ENCODE measurements at places on chromosomes 6 and 20.

DNA sequence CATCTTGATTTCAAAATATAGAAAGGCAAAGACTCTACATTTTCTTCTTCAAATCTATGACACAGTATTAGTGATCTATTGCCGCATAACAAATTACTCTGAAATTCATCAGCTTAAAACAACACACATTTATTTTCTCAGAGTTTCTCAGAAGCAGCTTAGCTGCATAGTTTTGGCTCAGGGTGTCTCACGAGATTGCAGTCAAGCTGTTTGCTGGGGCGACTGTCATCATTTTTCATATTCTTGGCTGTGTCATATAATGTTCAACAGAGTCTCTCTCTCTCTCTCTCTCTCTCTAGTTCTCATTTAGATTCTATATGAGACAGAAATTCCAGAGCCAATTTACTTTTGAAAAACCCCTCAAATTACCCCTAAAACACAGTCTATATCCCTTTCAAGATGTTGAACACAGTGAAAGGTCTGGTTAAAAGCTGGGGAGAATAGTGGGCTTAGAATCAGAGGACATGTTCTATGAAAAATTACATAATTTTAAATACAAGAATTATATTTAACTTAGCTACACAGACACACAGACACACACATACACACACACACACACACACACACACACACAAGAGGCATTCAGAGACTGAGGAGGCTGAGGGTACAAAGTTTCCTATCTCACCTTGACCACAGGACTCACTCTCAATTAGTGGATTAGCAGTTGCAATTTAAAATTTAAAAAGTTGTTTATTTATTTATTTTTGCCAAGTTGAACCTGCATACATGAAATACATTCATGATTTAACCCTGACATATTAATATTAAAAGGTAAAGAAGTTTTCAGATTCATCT is 86.7 kb downstream of the MKKS start:
- DNase-seq, result no peak

- DNase-seq, result no peak
These were observed 38.9 kb downstream of the HNF4A start for GRCh38 chr20:44394452-44394701.

GRCh38 chr20:53940907-53941545 is 129.4 kb downstream of the BCAS1 start:
- no peak for DNase-seq

DNA sequence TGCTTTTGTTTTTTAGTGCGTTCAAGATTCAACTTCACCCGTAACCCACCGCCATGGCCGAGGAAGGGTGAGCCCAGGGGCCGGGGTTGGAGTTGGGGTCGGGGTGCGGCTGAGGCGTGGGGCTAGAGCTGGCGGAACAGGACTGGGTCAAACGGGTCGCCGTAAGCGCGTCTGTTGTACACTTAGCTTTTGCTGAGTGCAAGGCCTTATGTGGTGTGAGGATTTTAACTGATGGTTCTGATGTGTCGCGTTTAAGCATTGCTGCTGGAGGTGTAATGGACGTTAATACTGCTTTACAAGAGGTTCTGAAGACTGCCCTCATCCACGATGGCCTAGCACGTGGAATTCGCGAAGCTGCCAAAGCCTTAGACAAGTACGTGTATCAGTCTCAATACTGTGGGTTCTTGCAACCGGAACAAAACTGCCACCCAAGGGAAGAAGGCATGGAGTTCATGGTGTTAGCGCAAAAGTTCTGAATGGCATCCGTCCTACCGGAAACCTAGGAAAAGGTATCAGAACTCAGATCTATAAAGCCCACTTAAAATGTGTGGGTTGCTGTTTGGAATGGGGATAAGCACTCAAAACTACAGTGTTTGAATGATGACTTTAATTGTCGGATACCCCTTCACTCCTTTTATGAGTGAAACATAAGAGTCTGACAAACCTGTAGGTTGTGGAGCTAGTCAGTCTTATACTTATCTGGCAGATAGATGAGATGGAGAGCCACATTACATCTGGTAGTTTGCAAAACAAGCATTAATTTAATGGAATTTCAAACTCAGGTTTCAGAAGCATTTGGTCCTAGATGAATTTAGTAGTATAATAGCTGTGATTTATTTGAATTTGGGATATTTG is 574 bp downstream of the RPS12 start:
- no peak for DNase-seq

- no peak for DNase-seq
These were observed 30.0 kb downstream of the KCNG1 start for GRCh38 chr20:50992733-50993457.

- DNase-seq, result no peak
These were observed 92.4 kb downstream of the ASXL1 start for GRCh38 chr20:32450484-32451061.

GRCh38 chr6:97422171-97422570 is 139.2 kb upstream of the MMS22L start:
- no peak for DNase-seq

Data from activated CD4-positive, alpha-beta T cell treated with anti-CD3 and anti-CD28 coated beads for 24 hours (primary cell).